Stimulated activated CD8-positive, alpha-beta memory T cell treated with anti-CD3 and anti-CD28 coated beads, Interleukin-12 subunit alpha, Interleukin-12 subunit beta, amount 100 ng/mL, for 1 hour (primary cell): ENCODE measurements at places on chromosomes 5 and 9.

GRCh38 chr9:72635197-72635596, 113.8 kb downstream of the TMC1 start:
- no peak for DNase-seq

- DNase-seq, result no peak
Observed at GRCh38 chr9:94533155-94533554, 21.7 kb upstream of the PCAT7 start.

GRCh38 chr9:748861-749497, 92.5 kb upstream of the DMRT1 start:
- no peak for DNase-seq

- no peak for DNase-seq
Observed at GRCh38 chr5:141657937-141658545, 6.8 kb upstream of the FCHSD1 start.

DNA sequence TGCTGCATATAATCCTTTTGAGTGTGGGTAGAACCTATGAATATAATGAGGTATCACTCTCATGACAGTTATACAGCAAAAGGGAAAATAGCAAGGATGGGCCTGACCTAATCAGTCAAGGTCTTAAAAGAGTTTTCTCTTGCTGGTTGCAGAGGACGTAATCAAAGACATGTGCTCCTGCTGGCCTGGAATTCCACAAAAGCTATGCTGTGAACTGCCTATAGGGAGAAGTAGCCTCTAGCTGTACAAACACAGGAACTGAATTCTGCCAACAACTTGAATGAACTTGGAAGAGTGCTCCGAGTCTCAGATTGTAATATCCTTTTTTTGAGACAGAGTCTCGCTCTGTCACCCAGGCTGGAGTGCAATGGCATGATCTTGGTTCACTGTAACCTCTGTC, 195.6 kb downstream of the PLK2 start:
- DNase-seq, result no peak

GRCh38 chr5:120124961-120125360, 339.1 kb upstream of the PRR16 start:
- no peak for DNase-seq

DNA sequence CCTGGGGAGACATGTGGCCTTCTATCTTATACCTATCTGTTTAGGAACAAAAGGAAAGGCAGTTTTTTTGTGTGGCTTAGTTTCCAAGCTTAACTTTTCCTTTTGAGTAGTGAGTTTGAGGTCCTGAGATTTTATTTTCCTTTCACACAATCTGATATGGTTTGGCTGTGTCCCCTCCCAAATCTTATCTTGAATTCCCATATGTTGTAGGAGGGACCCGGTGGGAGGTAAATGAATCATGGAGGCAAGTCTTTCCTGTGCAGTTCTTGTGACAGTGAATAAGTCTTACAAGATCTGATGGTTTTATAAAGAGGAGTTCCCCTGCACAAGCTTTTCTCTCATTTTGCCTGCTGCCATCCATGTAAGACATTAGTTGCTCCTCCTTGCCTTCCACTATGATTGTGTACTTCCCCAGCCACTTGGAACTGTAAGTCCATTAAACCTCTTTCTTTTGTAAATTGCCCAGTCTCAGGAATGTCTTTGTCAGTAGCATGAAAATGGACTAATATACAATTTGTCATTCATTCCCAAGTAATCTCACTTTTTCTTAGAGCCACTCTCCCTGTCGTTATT, 4.7 kb upstream of the CLTB start:
- no peak for DNase-seq

DNA sequence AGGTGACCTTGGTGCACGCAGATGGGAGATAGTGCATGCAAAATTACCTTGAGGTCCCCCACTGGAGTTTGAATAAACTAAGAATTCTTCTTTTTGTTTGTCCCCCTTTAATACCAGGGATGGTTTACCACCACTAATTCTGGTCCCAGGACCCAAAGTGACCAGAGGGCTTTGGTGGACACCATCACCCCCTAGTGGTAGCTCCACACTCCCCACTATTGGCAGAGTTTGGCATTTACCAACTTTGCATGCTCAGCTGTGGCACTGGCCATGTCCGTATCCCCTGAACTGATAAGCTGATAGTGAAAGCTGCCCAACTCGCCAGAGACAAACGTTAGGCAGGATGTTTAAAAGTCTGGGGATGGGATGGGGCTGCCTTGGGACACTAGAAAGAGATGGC, 3.3 kb downstream of the ASTN2 start:
- no peak for DNase-seq
